ENCODE measurements at places on chromosomes 6 and 20.

DNA sequence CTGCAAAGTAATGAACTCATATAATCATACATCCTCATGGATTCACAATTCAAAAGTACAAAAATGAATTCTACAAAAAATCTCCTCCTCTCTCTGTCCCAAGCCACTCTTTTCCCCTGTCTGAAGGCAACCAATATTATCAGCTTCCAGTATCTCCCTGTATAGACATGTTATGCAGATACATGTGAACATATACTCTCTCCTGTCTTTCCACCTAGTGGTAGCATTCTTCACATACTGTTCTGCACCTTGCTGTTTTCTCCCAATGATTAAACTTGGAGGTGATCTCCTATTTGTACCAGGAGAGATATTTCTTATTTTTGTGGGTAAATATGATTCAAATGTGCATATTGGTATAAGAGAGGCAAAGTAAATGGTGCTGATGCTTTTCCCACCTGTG, 416.4 kb downstream of the EPM2A start:
- no peak for DNase-seq

DNA sequence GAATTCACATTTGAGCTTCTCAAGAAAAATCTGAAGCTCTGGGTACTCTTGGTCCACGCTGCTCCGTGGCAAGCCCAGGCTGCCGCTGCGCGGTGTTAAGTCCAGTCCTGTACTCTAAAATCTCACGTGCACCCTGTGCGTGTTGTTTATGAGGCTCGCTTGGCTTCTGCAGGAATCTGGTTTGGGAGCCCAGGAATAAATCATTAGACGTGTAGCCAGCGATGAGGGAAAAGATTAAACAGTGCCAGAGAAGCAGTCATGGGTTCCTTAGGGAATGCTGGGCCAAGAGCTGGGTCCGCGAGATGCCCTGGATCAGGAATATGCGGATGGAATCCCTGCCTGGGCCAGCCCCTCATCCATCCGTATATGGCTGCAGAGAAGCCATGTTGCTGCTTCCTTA, 87.3 kb downstream of the KCNB1 start:
- no peak for DNase-seq

DNA sequence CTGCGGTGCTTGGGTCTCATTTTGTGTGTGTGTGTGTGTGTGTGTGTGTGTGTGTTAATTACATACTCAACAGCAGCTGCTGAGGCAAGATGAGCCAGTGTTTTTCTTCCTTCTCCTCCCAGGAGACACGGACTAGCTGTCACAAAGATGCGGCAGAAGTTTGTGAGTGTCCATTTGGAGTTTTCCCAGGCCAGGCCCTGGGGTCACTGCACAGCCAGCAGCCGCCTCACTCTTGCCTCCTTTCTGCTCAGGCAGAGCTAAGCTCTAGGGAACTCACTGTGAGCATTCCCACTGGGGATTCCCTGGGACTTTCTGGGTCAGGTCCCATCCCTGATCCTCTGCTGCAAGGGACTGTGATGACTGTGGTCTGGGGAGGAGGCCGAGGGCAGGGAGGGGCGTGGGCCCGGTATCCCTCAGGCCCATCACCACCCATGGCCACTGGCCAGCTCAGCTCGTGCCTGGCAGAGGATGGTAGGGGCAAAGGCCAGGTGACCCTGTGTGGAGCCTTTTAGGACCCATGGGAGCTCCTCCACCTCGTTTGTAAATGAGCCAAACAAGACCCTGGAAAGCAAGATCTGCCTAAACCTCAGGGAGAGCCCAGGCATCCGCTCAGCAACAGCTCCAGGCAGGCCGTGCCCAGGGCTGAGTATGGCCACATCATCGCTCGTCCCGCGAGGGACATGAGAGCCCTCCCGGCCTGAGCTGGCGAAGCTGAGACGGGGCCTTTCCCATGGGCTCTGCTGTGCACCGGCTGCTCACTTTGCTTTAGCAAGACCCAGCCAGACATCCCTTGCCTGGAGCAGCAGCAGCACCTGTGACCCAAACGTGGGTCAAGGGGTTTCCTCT, 102.0 kb downstream of the PSMB1 start:
- no peak for DNase-seq

GRCh38 chr20:14126856-14127255, 131.5 kb downstream of the MACROD2 start:
- no peak for DNase-seq

DNA sequence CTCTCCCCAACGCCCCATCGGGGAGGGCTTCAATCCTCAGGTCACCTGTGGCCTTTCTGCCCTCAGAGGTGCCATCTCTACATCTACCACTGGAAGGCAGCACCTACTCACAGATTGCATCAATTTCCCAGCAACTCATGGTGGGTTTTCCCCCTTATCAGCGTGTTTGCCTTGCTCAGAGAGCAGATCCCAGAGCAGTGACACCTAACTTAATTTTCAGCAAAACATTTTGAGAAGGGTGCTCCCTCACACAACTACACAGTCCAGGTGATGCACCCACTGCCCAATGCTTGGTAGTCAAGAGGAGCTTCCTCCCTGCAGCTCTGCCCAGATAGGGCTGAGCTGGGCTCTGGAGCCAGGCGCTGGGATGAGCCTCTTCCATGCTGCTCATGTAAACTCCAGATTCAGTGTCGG, 48.2 kb downstream of the PLG start:
- DNase-seq, result no peak

DNA sequence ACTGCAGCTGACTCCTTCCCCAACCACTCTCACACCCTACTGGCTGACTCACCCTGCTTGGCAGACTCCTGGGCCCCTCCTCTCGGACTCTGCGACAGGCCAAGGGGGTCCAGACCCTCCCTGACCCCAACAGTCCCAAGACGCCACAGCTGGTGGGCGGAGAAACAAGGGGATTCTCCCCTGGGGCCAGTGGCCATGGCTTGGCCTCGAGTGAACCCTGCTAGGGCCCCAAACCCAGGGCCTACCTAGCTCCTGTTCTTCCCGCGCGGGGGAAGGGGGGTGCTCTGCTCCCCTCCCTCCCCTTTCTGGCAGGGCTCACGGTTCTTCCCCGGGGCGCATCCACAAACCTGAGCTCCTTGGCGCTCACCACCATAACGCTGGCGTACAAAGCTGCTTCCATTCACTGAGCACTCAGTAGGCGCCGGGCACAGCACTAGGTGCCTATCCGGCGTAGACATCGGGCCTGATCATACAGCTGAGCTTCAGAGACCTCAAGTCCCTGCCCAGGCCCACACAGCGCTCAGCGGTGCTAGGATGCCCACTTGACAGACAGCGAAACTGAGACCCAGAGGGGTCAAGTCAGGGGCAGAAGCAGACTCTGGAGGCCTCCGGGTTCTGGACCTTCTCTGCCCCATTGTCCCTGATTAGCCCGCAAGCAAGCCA, 597 bp downstream of the ADA start:
- DNase-seq, result no peak

GRCh38 chr20:47244451-47244850, 112.0 kb downstream of the ZMYND8 start:
- DNase-seq, result no peak

DNA sequence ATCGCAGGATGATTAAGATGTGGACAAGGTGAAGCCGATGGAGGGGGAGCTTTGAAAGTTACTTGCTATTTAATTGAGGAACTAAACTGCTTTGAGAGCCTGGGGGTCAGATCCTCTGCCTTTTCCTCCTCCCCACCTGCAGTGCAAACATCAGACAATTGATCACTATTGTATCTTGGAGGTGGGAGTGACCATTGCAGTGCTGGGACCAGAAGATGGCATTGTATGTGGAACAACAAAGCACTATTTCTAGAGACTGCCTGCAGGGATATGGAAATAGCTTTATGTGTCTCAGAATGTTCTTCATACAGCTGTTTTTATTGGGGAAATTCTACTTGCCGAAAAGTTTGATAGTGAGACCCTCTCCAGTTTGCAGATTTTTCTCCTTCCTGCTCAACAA, 4.2 kb downstream of the MOG start:
- no peak for DNase-seq

All from DMS79 (cell line).